Putamen (tissue), 1 donor: ENCODE measurements at places on chromosomes 2 and 18.

GRCh38 chr2:112685271-112685884 is 35.4 kb upstream of the NT5DC4 start:
- DNase-seq = no peak

DNA sequence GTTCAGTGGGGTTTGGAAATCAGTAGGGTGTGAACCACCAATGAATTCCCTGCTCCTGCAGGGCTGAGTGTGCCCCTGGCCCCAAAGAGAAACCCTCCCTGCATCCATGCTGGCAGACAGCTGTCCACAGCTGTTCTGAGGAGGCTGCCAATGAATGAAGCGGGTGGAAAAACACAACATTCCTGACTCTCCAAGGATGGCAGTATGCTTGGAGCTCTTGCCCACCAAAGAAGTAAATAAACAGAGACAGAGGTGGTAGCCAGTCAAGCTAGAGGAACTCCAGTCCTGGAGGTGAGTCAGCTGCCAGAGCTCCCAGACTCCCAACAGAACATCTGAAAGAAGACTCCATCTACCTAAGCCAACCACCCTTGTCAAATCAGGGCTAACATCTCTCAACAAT is 6.2 kb downstream of the ZBTB7C start:
- DNase-seq = no peak

- DNase-seq = no peak
Measured at GRCh38 chr18:50466634-50467033, 91.8 kb downstream of the SKA1 start.

DNA sequence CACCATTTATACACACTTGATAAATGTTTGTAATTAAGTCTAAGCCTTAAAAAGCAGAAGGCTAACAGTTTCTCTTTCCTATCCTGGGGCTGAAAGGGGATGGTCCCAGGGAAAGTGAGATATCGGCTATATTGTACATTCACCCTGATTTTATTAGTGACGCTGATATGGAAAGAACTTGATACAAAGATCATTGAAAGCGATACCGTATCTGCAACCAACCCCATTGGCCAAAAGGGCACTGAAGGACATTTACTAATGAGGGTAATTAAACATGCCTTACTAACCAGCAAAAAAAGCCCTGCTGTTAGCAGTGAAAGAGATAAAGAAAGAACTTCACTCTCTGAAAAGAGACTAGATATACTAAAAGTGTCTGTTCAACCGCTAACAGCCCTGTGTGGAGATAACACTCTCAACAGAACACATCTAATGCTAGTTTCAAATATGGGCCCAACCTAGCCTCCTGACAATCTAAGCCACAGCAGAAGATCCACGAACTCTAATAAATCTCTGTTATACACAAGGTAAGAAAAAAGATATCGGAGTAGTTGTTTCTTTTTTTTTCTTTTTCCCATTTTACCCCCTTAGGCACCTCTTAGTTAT is 200.0 kb downstream of the CDH2 start:
- DNase-seq = no peak

DNA sequence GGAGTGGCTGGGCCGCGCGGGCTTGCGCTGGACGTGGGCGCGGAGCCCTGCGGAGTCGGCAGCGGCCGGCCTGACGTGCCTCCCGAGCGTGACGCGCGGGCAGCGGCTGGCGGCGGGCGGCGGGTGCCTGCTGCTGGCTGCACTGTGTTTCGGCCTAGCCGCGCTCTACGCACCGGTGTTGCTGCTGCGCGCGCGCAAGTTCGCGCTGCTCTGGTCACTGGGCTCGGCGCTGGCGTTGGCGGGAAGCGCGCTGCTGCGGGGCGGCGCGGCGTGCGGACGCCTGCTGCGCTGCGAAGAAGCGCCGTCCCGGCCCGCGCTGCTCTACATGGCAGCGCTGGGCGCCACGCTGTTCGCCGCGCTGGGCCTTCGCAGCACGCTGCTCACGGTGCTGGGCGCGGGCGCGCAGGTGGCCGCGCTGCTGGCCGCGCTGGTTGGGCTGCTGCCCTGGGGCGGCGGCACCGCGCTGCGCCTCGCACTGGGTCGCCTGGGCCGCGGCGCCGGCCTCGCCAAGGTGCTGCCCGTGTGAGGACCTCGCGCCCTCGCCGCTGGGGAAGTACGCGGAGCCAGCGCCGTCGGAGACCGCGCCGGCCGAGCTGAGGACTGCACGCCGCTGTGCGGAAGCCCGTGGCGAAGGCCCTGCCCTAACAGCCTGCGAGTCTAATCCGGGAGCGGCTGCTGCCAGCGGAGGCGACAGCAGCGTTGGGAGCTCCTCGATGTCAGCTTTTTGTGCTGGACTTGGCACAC is 526 bp downstream of the SFT2D3 start:
- DNase-seq = peak; percentile 71

DNA sequence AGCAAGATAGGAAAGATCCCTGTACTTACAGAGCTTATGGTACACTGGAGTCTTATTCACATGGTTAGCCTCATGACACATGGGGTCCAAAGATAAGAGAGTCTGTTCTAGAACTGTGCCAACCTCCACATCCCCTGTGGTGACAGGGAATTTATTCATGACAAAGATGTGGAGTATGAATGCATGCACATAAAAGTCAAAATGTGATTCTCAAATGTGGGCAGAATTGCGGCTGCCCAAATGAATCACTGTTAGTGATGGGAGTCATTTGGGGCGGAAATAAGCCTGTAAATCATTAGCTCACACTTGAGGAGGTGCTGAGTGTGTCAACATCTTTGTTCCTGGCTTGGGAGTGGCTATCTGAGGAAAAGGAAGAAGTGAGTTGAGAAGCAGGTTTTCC is 560.6 kb downstream of the SLC4A3 start:
- no peak for DNase-seq

DNA sequence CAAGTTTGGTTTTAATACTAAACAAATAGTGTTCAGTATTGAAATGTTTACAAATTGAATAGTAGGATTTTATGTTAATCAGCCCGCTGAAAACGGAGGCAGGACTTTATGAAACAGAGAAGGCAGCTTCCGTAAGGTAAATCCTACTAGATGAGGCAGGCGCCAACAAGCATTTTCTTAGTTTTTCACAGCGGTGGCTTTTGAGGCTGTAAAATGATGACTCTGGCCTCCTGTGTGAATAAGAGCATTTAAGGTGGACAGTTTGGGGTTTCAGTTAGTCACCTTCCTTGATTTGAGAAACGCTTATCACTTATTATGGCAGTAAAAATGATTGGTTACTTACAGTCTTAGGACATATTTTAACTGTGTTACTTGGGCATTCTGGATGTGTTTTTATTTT is 212.9 kb downstream of the PTGR3 start:
- DNase-seq = no peak

DNA sequence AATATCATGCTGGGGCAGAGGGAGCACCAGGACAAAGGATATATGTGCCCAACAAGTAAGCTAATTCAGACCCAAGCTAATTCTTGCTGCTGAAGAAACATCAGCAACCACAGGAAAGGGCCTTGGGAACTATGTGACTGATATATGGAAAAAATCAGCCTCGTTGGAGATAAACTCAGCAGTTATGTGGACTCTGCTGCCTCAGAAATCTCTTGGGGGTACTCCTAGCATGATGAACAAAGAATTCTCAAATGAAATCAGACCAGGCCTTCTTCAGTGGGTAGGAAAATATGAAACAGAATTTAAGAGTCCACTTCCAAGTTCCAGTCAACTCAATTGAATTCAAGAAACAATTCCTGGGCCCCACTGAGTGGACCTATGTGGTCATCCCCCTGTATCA is 367.9 kb downstream of the TNS1 start:
- DNase-seq = no peak

- DNase-seq = no peak
Measured at GRCh38 chr2:69663860-69664259, 20.3 kb upstream of the AAK1 start.

GRCh38 chr2:66436581-66437001 is 1.7 kb downstream of the MEIS1 start:
- no peak for DNase-seq

- no peak for DNase-seq
Measured at GRCh38 chr2:145078923-145079322, 559.0 kb upstream of the ZEB2 start.

- no peak for DNase-seq
Measured at GRCh38 chr2:233248999-233249398, 2.5 kb upstream of the ATG16L1 start.

DNA sequence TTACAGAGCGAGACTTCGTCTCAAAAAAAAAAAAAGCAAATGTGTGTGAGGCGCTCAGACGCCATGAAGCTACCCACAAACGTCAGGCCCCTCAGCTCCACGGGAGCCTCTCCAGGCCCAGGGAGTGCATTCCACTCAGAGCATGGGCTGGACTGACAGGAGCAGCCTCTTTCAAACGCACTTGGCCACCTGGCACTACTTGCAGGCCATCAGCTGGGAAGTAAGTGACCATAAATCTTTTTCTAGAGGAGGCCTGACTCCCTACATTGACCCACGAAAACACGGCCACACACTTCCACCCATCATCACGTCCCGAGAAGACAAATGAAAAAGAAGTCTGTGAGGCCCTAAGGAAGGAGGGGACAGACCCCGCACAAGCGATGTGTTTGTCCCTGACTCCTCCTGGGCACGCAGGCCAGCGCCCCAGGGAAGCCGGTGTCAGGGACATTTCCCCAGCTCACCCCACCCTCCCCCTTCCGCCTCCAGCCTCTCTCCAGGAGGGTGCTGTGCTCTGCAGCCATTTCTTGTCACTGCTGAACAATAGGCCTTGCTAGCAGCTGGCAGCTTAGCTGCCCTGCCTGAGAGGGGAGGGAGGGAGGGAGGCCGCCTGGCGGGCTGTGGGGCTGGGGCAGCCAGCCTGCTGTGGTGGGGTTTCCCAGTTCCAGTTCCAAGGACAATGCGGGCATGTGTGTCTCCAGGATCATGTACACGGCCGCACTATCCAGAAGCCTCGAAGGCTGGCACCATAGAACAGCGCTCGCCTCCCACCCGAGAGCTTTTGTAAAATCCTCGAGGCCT is 26.6 kb downstream of the SERTAD2 start:
- DNase-seq = peak; percentile 65

DNA sequence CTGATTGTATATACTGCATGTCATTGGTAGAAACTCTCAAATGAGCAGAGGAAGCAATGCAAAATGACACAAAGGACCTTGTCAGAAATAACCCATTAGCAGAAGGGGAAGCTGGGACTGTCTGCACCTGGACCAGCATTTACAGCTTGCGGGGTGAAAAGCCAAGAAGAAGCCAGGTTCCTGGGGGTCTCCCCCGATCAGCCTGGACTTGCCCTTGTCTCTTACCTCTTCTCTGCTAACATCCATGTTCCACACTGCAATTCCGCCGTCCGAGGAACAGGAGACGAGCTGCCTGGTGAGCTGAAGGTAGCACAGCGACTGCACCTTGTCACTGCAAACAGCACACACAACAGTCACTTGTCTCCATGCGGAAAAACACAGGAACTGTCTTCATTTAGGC is 51.1 kb downstream of the WDFY1 start:
- DNase-seq = no peak

DNA sequence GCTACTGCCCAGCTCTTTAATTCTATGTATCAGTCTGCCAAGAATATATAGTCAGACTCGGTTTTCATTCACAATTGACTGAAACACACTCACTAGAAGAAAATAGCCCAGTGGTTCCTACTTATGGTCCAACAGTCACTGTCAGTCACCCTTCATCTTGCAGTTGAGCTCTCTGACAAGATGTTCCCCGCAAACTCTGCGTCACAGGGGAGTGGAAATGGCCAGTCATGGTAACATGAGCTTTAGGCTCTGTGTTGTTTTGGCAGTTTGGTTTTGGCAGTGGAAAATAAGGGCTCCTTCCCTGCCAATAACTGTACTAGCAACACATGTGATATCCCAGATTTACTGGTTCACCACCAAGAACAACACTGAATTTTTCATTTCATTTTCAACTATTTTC is 122.5 kb downstream of the PRPF40A start:
- DNase-seq = no peak

- no peak for DNase-seq
Measured at GRCh38 chr2:84204995-84205394, 254.1 kb downstream of the SUCLG1 start.
